Smooth muscle cell of the brain vasculature (primary cell): ENCODE measurements at places on chromosomes 11 and 22.
A peak's percentile ranks its signal among the peaks of the same experiment; 100 is the strongest.

- no peak for DNase-seq
These were observed 32.9 kb downstream of the IFT27 start for GRCh38 chr22:36743011-36743410.

DNA sequence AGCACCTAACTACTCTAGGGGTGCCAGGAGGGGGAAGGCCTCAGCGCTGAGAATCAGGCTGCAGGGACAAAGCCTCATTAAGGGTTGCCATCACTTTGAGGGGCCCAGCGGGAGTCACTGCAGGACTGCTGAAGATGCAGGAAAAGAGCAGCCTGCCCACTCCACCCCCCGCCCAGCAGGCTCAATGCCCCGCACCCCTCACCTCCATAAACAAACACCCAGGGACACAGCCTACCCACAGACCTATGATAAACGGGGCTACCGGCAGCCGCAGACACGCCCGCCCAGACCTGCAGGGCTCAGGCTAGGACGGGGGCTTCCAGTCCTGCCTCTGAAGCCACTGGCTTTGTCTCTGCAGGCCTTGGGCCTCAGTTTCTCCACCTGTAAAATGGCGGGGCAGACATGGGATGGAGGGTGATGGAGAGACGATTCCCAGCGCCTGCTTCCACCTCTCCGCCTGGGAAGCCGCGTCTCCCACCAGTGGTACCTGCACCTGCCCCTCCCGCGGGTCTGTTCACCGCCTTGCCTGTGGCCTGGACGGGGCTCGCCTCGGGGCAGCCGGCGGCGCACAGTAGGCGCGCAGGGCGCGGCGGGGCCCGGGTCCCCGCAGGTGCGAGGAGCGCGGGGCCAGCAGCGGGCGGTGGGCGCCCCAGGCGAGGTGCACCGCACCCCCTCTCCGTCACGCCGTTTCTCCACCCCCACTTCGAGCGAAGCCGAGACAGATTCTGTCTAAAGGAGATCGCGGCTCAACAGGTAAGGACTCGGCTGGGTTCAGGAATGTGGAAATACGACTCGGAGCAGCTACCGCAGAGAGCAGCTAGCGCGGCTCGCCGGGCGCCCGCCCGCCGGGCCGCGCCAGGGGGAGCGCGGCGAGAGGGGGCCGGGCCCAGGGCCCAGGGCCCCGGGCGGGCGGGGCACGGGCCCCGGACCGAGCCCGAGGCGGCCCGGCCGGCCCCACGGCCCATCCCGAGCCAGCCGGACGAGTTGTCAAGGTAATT, 1.5 kb downstream of the WNT7B start:
- no peak for DNase-seq

GRCh38 chr11:68076371-68077042, 37.7 kb downstream of the TCIRG1 start:
- no peak for DNase-seq

DNA sequence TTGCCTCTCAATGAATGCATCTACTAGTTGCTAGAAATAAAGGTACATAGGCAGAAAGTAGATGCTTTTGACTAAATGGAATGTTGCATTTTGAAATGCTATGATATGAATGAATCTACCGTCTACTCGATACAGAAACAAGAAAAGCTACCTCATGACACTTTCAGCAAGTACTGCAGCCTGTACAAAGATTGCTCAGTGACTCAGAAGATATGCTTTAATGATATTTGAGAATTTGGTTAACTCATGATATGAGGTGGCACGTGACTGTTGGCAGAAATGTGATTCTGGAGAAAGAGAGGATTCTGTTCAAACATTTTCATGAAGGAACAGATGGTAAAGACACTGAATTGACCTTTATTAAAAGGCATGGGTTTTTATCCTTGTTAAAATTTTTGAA, 76.0 kb downstream of the HSD17B12 start:
- no peak for DNase-seq

DNA sequence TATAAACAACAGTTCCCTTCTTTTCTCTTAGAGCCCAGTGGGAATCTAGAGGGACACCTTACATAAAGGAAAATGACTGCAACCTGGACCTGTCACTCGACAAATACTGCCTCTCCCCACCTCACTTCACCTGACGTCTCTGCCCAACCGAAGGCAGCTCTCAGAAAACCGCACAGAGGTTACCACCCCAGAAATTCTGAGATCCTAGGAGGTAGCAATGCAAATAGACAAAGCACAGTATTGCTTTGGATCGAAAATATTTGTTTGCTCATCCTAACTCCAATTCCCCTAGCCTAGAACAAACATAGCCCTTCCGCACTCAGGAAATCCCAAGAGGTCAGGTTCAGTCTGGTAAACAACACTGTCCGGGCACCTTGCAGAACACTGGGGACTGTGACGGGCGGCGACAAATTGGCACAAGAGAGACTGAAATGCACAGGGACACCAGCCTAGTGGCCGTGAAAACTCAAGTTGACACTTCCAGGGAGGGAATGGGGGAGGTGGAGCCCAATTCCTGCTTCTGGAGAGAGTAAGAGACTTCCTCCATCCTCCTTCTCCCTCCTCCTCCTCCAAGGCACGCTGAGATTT, 420 bp upstream of the TRIM44 start:
- no peak for DNase-seq

GRCh38 chr22:33328789-33329296, 270.7 kb upstream of the SYN3 start:
- no peak for DNase-seq

DNA sequence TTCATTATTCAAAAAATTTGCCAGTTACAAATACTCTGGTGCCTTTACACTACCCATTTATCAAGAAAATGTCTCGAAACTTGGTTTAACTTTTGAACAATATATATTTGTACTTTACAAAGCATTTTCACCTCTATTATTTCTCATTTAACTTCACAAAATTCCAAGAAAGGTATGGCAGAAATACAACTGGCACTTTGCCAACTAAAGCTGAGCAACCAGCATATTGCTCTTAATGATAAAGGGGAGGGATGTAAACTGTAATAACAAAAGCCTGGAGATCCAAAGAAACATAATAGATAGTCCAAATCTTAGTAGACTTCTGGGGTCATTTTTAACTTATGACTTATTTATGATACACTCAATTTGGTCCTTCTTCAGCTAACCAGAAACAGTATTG, 7.7 kb downstream of the PITPNB start:
- DNase-seq: no peak

- no peak for DNase-seq
These were observed 16.9 kb downstream of the SAAL1 start for GRCh38 chr11:18088966-18089365.

- peak; percentile 57 for DNase-seq
These were observed at the start of gene CCDC134 for GRCh38 chr22:41800348-41801146. Gene CCDC134, plus strand, starts transcription at chr22:41800679. Its CDS starts 8,212 bp downstream, at chr22:41808891.

DNA sequence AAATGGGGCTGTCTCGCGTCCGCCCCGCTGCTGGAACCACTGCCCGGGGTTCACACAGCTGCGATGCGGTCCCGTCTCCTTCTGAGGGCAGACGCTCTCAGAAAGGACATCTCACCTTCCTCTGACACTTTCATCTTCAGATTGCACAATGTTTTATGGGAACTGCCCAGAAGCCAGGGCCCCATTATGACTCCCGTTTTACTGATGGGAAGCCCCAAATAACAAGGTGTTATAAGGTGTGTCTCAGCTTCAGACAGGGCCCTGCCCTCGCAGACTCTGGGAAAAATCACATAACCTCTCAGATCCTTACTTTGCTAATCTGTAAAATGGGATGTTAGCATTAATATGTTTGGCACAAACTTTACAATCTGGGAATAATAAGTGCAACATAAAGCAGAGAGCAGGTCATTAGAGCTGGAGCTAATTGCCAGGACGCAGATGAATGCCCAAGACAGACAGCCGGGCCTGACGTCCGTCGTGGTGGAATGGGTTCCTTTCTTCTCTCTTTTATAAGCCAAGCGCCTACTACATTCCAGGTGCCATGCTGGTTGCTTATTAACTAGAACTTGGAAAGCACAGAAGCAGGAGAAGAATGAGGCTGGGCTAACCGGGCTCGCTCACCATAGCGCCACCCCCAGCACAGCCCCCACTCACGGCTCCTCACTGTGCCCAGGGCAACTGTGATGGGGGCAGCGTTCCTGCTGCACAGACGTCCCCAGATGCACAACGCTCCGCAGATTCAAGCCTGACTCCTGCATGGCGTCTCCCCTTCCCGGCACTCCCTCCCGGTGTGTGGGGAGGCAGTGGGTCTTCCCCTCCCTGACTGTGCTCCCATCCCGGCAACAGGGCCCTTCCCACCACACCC, 43.8 kb downstream of the TRMU start:
- no peak for DNase-seq

DNA sequence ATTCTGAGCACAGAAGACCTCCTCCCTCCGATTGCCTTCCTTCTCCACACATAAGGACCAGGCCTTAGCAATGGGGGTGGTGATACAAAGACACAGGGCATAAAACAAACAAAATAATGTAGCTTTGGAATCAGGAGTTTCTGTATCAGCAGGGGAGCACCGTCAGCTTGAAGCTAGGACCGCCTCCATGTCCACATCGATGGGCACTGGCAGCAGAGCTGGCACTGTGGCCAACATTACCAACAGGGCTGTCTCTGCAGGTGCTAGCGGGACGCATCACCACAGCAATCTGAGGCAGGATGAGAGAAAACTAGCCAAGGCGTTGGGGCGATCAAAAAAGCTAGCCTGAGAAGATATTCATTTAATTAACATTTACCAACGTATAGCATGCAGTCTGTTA, 201.4 kb downstream of the MAML2 start:
- DNase-seq: no peak

GRCh38 chr11:36363361-36364268, 67.5 kb downstream of the PRR5L start:
- no peak for DNase-seq

GRCh38 chr11:131511794-131512193, 141.4 kb downstream of the NTM start:
- no peak for DNase-seq

DNA sequence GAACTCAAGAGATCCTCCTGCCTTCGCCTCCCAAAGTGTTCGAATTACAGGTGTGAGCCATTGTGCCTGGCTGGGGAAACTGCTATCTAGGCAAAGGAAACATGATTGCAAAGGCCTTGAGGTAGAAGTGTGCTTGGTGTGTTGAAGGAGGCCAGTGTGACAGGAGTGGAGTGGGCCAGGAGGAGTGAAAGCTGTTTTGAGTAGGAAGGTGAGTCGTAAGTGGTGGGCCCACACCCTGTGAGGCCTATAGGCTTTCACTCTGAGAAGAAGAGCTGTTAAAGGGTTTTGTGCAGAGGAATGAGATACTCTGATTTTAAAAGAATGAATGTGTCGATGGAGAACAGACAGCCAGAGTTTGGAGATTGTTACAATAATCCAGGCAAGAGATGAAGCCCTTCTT, 43.4 kb downstream of the WEE1 start:
- DNase-seq: no peak

GRCh38 chr11:47509077-47509536, 43.8 kb downstream of the CELF1 start:
- no peak for DNase-seq

GRCh38 chr22:47437110-47437509, 674.7 kb downstream of the TBC1D22A start:
- no peak for DNase-seq

DNA sequence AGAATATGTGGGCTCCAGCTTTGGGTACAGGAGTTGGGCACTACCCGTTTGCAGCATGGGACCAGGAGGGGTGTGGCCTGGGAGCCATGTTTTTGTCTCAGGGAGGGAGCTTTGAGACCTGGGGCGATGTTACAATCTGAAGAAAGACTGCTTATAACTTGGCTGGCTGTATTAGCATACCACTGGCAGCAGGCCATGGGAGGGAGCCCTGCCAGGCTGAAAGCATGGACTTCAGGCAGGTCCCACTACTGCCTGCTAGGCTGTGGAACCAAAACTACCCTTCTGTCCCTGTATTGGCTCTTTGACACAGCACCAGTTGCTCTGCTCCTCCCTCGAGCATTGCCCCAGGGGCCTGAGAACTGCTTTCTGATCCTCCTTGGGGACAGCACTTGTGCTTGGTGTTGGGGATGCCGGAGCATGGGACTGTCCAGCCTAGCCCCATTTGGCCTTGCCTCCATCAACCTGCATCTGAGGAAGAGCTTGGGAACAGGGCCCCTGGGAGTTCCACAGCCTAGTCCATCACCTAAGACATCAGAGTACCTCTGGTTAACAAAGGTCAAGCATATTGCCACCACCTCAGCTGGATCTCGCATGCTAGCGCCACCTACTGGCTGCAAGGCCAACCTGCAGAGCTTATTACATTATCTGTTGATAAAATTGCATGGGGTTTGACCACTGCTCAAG, 217.4 kb downstream of the SBF2 start:
- no peak for DNase-seq

- DNase-seq: no peak
These were observed 5.4 kb downstream of the SFI1 start for GRCh38 chr22:31501738-31502137.

- no peak for DNase-seq
These were observed 83.7 kb downstream of the EXT2 start for GRCh38 chr11:44179173-44179572.

GRCh38 chr11:128619540-128620308, 32.4 kb upstream of the ETS1 start:
- no peak for DNase-seq

- DNase-seq: no peak
These were observed 284.1 kb downstream of the TBC1D22A start for GRCh38 chr22:47046411-47047065.

- no peak for DNase-seq
These were observed 4.5 kb upstream of the EIF3F start for GRCh38 chr11:7982582-7983119.

- DNase-seq: no peak
These were observed 1327.3 kb downstream of the TBC1D22A start for GRCh38 chr22:48089601-48090331.

DNA sequence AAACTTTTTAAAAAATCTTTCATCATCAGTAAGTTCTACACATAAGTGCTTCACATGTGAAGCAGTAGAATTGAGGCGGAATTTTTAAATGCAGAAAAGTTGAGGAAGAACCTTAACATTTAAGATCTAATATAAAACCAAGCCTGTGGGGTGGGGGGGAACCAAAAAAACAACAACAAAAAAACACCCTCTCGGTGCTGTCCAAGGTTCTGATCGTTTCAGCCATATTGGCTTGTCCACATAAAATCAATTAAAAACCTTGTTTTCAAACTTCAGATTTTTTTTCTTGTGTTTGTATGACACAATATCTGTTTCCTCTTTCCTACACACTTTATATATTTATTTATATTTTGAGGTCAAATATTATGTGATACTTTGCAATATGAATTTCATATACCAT, 130.0 kb downstream of the WNT7B start:
- DNase-seq: no peak

DNA sequence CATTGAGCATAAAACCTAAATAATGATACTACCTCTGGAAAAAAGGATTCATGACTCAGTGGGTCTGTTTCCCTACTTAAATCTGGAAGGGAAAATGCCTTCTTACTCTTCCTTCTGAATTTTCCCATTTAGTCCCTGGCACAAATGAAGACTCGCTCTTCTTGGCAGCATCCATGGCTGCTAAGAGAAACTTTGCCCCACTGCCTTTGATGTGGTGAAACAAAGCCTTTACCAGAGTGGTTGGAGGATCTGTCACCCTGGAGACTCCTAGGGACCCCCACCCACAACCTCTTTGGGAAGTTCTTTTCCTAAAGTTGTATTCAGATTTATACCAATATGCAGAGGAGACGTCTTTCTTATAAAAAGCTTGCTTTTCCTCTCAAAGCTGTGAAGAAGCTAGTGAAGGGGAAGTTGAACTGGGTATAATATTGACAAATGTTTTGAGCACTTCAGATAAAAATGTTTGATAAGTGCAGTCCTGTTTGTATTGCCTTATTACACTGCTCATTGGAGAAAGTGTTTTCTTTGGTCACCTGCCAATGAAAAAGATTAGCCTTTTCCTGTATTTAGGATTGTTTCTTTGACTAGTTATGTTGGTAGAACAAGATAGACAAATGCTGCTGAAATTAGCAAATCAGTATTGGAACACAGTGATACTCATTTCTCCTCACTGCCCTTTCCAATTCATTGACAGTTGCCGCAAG, 77.3 kb downstream of the ARFGAP2 start:
- no peak for DNase-seq
